ENCODE measurements at places on chromosomes 2 and 18.

DNA sequence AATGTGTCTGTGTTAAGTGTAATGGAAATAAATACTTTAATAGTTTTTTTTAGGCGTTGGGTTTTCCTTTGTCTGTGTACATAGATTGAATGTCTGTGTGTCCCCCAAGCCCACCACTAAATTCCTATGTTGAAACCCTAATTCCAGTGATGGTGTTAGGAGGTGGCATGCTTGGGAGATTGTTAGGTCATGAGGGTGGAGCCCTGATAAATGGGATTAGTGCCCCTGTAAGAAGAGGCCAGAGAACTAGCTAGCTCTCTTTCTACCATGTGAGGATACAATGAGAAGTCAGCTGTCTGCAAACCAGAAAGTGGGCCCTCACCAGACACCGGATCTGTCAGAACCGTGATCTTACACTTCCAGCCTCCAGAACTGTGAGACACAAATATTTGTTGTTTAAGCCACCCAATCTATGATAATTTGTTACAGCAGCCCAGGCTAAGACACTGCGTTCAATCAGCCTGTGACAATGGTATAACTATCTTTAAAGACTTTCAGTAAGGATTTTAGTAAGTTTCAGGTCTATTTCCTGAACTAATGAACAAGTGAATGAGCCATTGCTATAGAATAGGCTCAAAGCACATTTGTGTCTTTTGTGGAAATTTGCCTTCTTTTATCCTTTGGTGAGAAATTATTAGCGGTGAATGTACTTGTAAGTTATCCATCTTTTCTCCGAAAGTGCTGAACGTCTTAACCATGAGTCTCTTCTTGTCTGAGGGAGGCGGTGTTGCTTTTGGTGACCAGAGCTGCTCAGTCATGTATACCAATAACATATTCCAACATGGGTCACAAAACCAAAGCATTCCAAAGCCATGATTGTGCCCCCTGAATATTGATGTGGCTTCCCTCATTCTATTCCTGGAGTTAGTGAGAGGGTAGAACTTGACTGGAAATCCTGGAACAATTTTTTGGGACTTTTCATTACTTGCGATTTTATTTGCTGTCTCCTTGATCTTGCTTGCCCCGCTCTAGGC lies 29.6 kb upstream of the IL1R1 start:
- no peak for DNase-seq

DNA sequence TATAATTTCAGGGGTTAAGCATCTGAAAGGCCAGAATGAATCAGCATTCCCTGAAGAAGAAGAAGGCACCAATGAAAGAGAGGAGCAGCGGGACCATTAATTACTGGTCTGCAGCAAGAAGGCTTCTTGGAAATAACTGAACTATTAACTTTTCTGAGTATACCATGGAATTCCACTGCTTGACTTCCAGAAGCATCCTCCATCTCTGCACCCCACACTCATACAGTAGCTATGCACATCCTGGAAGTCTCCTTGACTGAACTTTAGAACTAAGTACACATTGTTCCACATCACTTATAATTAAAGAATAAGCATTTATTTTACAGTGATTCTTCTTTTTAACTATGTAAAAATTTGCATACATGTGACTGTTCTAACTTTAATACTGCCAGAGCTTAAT lies 131.5 kb downstream of the PPP1R1C start:
- DNase-seq = no peak

GRCh38 chr18:58527952-58528287 lies 101.0 kb downstream of the ALPK2 start:
- DNase-seq = no peak

DNA sequence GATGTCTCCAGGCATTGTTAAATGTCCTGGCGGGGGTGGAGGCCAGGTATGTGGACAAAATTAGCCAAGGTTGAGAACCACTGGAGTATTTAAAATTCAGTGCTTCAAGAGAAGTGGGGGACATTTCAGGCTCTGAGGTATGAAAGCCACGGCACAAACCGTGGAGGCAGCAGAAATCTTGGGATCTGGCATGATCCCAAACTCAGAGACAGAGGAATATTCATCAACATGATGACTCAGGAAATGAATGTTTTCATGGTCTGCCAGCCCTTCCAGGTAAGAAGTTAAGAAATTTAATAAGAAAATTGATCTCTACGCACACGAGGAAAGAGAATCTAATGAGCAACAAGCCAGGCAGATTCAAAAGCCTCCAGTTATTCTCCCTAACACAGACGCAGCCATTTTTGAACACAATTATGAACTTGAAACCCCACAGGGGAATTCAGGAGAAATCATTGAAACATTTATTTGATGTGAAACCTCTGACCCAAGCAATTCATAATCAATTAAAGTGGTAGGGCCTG lies 11.3 kb upstream of the GRP start:
- no peak for DNase-seq

DNA sequence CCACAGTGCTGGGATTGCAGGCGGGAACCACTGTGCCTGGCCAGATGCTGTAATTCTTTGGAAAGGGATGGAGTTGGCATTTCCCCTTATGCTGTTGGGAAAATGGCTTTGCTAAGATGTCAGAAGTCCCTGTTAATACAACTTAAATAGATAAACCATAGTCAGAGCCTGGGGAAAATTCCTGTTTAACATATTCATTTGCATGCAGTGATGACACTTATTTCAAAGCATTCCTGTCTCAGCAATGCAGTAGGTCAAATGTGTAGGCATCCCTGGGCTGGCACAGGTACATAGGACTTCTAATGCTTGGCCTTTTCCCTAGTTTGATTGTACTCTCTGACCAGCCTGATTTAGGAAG lies 38.6 kb downstream of the RAMP1 start:
- DNase-seq = no peak

GRCh38 chr2:198045227-198045626 lies 240.8 kb downstream of the PLCL1 start:
- no peak for DNase-seq

DNA sequence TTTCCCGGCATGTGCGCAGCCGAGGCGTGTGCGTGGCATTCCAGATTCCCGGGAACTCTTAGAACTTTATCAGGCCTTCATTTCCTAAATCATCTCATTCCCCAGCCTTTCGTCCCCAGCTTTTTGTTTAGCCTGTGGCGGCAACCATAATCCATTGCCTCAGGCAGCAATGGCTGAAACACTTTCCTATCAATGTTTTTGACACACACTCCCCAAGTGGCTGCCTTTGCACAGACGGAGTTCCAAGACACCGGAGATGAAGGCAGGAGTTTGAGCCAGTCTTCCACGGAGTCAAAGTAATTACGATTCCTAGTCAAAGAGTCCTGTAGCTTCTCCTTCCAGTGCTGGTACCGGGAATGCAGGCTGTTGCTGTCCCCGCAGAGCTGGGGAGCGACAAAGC lies 64.8 kb downstream of the KCNG2 start:
- DNase-seq = no peak

GRCh38 chr2:99984799-99985515 lies 157.4 kb downstream of the AFF3 start:
- no peak for DNase-seq

DNA sequence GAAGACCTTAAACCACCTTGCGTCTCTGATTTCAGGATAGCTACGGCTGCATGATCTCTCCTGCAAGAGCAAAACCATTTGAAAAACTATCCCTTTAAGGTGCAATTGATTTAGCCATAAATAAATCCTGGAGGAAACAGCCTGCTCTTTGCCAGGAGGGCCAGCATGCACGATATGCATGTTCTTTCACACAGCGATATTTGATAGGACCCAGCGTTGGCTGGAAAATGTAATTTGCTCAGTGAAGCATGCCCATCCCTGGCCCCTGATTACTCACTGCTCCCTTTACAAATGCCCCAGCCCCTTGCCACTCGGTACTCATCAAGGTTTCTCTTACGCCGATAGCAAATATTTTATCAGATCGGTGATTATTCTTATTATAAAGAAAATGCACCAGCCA lies 315.4 kb downstream of the CDH2 start:
- DNase-seq = no peak

DNA sequence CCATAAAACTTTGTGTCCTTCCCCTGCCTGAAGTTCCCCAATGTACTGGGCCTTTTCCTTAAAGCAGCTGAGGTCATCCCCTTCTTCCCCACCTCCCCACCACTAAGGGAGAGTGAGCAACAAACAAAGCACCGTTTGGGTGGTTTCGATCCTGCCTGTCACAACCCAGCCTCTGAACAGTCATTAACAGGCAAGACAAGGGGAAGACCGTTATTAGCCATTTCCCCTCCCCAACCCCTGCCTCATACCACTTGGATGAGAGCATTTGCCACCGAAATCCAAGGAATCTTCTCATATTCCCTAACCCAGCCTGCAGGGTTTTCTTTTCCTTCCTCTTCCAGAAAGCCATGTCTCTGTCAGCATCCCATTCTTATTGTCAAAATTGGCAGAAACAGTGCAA lies 65.6 kb downstream of the STRADB start:
- no peak for DNase-seq

DNA sequence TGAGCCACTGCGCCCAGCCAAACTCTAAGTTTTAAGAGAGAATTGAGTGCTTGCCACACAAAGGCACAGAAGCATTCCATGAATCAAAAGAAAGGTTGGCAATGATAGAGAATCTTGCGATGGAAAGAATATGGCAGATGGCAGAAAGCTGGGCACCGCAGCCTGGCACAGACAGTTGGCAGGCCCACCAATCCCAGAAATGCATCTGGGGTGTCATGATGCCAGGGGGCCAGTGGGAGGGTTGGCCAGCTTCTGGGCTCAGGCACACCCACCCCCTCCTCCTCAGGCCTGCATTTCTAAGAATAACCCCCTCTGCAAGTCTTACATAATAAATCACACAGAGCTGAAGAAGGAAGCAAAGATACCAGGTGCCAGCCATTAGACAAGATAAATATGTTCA lies 19.6 kb downstream of the ZNF2 start:
- DNase-seq = no peak

GRCh38 chr2:173355132-173355865 lies 627 bp downstream of the CDCA7 start:
- peak; percentile 18 for DNase-seq

DNA sequence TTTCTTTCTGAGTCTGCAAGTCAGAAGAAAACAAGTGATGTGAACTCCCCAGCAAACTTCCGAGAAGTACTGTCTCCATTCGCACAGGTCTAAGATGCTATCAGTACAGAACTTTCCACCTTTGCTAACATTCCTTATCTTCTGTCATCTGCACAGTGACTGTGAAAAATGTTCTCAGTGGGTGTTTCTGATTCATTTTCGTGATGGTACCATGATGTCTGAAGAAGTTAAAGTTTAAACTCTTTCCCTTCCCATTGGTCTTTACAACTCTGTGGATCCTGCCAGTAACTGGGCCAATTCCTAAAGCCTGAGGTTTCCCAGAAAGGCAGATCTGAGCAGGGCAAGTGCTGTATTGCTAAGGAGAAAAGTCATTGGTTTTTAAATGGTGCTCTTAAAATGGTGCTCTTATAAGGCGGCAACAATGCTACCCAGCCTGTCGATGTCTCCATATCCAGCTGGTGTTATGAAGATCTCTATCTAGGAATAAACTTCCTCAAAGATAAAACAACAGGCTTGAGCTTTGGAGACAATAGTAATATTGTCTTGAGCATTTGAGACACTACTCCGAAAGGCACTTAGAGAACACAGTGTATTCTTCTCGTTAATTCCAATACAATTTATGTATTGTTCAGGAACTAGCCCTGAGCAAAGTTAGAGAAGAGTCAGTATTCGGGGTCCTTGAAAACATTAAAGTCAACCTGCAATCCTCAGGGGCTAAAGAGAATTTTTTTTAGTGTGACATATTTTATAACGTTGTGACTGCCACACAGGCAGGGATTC lies 232.3 kb downstream of the OSR1 start:
- no peak for DNase-seq

DNA sequence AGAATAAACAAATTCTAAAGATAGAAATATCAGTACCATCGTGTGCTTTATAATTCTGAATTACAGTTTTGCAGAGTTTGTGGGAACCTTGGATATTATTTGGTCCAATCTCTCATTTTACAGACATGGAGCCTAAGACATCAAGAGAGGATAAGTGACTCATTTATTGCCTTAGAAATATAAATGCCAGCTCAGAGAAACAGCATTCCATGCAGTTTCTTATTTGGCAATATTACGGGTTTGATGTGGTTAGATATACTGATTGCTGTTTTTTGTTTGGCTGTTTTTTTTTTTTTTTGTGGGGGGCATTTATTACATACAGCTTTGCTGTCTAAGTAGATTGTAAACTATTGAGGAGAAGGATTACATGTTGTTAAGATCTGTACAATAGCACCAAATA lies 1241.1 kb upstream of the LRRTM1 start:
- no peak for DNase-seq

- no peak for DNase-seq
These were observed 38.8 kb downstream of the NCAPH start for GRCh38 chr2:96374211-96374951.

GRCh38 chr18:75161256-75162028 lies 47.5 kb downstream of the PTGR3 start:
- DNase-seq = no peak

DNA sequence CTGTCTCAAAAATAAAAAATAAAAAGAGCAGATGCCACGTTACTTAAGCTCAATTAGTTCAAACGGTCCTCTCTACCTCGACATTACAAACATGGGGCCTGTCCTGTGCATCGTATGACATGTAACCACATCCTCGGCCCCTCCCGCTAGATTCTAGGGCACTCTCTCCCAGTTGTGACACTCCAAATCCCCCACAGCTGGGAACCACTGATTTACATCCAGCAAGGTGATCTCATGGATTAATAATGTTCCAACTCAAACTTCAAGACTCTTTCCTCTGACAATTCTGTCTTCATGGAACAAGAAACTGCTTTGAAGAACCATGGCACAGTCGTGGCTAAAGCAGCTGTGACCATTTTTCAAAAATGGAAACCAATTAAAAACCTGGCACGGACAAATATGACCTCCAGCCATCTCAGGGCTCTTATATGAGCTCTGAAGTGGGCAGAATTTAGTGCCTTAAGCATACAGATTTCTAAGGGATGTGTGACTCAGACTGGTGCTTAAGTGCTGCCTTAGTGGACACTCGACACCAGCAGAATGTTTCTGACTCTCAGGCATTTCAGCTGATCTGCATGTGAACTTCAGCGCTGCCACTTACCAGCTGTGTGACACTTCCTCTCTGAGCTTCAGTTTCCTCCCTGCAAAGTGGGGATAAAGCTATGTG lies 31.7 kb upstream of the ASAP2 start:
- no peak for DNase-seq

DNA sequence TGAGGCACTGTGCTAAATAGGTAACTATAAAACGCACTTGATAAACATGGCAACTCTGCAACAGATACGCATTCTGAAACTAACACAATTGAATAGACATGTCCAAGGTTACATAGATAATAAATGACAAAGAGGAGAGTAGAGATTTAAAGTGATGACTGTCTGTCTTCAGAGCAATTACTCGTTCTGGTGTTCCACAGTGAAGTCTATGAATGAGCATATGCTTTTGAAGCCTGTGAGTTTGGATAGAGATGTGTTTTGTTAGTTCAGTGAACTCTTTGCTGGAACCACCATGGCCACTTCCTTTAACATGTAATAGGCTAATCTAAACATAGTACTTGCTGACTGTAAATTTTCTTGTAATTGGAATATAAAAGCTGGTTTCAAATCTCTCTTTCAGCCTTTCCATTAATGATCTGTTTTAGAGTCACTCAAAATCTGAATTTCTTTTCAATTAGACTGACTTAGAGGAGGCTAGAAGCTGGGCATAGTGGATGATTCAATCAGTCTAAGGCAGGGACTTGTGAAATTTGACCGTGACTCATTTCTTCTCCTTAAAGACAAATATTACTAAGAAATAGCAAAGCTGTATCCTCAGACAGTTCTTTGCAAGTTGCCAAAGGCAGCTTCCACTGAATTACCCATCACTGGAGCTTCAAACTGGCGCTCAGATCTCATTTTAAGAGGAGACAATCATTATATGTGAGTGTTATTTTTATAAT lies 1130.1 kb upstream of the CELF4 start:
- no peak for DNase-seq

Data from stimulated activated CD4-positive, alpha-beta T cell treated with anti-CD3 and anti-CD28 coated beads, Interleukin-12 subunit alpha, Interleukin-12 subunit beta, amount 100 ng/mL, for 4 hours (primary cell).